CD4-positive, alpha-beta T cell treated with Interleukin-17A for 1 hour (primary cell): ENCODE measurements at places on chromosomes 5 and 9.

DNA sequence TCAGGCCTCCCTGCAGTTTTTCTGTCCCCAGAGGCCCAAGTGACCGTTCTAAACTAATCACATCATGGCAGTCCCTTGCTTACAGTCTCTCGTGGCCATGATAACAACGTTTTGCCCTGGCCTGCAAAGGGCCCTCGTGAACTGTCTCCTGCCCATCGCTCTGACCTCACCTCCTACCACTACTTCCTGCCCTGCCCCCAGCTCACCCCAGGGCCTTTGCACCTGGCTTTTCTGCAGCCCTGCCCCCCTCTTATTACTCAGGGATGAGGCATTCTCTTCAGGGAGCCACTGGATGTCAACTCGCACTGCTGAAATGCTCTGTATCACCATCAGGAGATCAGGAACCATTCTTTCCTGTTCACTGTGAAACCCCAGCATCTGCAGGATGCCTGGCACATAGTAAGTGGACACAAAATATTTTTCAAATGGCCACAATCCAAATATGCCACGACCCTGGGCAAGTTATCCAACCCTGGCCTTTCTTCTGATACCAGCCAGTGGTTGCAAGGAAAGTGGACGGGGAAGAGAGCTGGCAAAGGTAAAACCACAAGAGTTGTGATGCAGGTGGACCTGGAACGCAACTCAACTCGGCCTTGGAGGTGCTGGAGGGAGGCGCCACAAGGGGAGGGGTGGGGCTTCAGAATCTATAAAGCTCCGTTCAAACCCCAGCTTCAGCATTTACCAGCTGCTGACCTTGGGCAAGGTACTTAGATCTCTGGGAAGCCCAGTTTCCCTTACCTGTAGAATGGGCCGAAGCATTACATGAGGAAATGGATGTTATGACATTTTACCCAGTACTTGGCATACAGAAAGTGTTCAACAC is 1.7 kb downstream of the SNCB start:
- no peak for DNase-seq

- DNase-seq, result no peak
These were observed 61.2 kb upstream of the PHYKPL start for GRCh38 chr5:178293815-178294214.

DNA sequence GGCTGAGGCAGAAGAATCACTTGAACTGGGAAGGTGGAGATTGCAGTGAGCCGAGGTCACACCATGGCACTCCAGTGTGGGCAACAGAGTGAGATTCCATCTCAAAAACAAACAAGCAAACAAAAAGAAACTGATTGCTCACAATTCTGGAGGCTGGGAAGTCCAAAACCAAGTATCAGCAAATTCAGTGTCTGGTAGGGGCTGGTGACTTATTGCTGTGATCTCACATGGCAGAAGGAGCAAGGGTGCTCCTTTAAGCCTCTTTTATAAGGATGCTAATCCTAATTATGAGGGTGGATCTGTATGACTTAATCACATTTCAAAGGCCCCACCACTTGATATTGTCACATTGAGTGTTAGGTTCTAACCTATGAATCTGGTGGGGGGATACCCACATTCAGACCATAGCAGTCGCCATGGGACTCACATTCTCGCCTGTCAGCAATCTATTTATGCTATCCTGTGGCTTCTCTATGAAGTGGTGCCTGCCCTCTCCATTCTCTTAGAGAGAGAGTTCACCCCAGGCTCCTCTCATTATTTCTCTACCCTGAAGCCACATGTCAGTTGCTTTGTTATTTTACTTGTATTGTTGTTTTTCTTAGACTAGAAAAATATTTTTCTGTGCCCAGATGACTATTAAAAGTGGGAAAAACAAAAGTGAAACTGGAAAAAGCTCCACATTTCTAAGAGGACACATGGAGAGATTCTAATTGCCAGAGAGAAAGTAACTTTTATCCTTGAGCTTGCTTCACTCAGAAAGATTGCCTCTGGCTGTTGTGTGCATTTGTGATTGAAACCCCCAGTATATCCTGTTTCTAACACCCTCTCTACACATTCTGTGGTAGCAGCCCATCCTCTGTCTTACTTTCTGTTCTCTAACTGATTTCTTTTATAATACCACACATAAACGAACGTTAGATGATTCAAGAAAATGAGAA is 18.8 kb upstream of the PRLR start:
- no peak for DNase-seq

- DNase-seq, result no peak
These were observed 247.6 kb upstream of the ACO1 start for GRCh38 chr9:32136700-32137339.

DNA sequence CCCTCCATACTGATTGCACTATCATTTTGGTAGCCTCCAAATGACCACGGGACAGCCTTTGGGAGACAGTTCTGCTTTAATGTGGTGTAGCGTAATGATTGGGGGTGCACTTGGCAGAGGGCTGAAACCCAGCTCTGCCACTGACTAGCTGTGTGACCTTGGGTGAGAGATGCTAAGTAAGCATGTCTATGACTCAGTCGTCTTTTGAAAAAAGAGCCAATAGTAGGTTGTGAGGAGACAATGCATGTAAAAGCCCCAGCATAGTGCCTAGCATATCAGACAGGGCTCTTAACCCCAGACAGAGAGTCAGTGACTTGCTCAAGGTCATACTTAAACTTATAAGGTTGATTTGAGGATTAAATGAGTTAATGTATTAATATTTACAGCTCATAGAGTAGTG is 18.0 kb upstream of the CXCL14 start:
- no peak for DNase-seq

DNA sequence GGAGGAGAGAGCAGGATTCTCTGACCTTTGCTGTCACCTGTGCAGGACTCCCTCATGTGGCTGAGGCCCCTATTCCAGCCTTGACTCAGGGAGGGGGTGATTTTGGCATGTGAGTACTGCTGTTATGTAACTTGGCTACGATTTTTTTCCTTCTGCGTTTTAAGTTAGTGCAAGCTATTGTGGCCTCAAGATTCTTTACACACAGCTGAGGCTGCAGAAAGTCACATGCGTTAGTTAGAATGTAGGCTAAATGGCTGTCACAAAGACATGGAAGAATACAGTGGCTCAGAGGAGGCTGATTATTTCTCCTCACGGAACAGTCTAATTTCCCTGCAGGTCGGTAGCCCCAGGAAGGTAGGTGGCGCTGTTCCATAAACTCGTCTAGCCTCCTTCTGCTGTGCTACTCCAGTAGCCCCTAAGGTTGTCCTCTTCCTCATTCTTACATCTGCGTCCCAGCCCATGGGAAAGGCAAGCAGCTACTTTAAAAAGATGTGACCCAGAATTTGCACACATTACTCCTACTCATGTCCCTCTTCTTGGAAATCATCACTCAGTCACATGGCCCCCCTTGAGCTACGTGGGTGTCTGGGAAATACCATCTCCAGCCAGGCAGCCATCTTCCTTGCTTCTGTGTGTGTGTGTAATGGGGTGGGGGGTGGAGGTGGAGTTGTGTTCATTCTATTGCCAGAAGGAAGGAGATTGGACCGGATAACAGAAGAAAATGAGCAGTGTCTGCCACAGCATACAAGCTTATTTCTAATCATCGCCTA is 486.6 kb downstream of the CCDC171 start:
- DNase-seq, result no peak
